Right cardiac atrium (tissue), 5 donors: ENCODE measurements at places on chromosomes 5 and 9. TPM values are rescaled to one million over a fixed set of nuclear protein-coding genes. Genes with fewer than 3 reads are reported as not detected.
A peak's percentile ranks its signal among the peaks of the same experiment; 100 is the strongest.

- no peak for DNase-seq
Observed at GRCh38 chr9:81032831-81033230, 656.5 kb downstream of the TLE1 start.

GRCh38 chr9:124292696-124293593 is 35.2 kb downstream of the NEK6 start:
- no peak for DNase-seq

- DNase-seq: no peak
Observed at GRCh38 chr5:163964671-163965070, 459.3 kb downstream of the MAT2B start.

GRCh38 chr5:135423846-135424168 is 23.3 kb downstream of the DCANP1 start:
- DNase-seq: no peak

DNA sequence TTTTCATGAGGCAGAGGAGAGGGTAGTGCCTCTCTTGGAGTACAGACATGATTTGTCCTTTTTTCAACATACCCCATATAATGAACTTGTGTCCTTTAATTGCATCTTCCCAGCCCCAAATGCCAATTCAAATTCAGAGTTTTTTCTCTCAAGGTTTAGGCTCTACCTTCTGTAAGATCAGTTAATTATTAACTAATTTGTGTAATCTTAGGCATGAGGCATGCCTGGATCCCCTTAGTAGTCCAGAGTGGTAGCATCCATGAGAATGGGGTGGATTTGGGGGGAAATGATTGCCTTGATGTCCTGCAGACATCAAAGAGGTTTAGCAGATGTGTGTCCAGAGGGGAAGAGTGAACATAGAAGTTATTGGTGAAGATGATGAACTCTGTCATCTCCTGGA is 533.3 kb downstream of the LRRC70 start:
- no peak for DNase-seq

GRCh38 chr9:137138722-137139467 is at the start of gene GRIN1:
GRIN1 (plus strand) TSS chr9:137139154; CDS start chr9:137139487, 333 bp downstream.
- peak; percentile 82 for DNase-seq

DNA sequence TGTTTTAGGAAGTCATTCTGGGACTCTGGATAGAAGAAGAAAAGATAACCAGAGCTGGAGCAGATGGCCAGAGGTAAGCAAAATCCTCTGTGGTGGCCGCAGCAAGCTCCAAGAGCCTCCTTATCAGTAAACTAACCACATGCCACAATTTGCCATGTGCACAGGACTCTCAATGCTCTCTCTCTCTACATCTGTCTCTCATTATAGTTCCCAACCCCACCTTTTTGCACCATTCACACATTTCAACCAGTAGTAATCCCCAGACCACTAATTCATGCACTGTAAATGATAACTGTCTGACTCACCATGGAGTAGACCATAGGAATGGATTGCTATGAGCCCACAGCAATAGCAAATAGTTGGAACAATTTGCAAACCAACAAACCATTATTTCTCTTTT is 526.1 kb downstream of the TLR4 start:
- no peak for DNase-seq

GRCh38 chr5:375921-376798 is 54.6 kb downstream of the AHRR start:
- DNase-seq: peak; percentile 37

- no peak for DNase-seq
Observed at GRCh38 chr5:168697034-168697720, 118.0 kb upstream of the PANK3 start.

GRCh38 chr5:15183520-15183919 is 311.9 kb upstream of the ANKH start:
- DNase-seq: no peak

DNA sequence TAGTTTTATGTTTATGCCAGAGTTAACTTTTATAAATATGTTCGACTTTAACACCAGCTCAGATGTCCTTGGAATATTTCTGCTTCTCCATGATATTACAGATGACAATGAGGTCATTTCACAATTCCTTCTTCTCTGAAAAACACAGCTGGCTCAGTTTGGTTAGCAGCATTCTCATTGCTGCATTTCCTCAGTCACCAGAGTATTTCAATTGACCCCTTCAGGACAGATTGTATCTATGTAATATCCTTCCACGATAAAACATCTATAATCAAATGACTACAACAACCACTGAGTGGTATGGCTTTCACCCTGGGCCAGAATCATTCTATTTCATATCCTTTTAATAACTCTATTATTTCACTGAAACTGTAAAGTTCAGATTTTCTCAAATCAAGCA is 148.7 kb downstream of the OXCT1 start:
- DNase-seq: no peak

DNA sequence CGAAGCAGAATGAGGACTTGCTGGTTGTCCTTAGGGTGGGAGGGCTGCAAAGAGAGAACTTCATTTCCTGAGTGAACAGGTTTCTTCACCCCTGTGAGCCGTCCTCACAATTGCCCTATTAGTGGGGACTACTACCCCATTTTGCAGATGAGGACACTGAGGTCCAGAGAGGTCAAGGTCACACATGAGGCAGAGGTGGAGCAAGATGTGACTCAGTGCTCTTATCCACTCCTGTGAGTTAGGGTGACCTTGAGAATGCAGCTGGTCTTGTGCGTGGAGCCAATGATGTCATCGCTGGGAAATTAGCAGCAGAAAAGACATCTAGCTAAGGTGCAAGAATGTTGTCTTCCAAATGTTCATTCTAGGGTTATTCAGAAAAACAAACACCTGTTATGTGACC is 26.9 kb downstream of the GPRIN1 start:
- no peak for DNase-seq

DNA sequence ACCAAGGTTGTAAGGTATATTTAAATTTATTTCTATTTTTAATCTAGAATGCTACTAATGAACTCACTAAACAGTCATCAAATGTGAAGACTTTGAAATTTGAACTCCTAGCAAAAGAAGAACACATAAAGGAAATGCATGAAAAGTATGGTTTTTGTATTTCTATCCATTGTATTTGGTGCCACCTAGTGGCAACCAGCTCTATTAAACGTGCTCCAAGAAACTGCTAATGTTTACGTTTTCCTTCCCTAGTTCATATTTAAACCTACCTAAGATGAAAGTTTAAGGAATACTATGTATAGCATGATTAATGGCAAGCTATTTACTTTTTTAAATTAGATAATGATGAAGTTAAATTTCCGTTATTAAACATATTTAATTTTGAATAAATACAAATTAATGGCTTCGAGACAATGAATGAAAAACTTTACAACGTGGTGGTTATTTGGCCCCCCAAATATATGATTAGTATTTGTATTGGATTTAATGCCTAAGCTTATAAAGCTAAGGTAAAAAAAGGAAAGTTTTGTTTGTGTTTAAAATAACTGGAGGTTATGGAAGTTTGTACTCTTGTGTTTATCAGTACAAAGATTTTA is 115.9 kb upstream of the SH3GL2 start:
- DNase-seq: no peak

GRCh38 chr5:137914758-137915157 is 25.5 kb downstream of the PKD2L2 start:
- no peak for DNase-seq

- no peak for DNase-seq
Observed at GRCh38 chr5:6711409-6712141, 1.7 kb upstream of the TENT4A start.

- no peak for DNase-seq
Observed at GRCh38 chr9:7691909-7692308, 107.7 kb downstream of the DMAC1 start.

- DNase-seq: no peak
Observed at GRCh38 chr5:86864051-86864450, 246.3 kb downstream of the COX7C start.

GRCh38 chr5:13477118-13477737 is 467.3 kb downstream of the DNAH5 start:
- DNase-seq: no peak

GRCh38 chr5:72597456-72597948 is 90.3 kb upstream of the ZNF366 start:
- DNase-seq: no peak

GRCh38 chr9:38195737-38196161 is 126.7 kb upstream of the SHB start:
- no peak for DNase-seq

- DNase-seq: no peak
Observed at GRCh38 chr5:145829708-145830361, 5.3 kb downstream of the PRELID2 start.

- DNase-seq: no peak
Observed at GRCh38 chr5:173845321-173845720, 42.8 kb upstream of the CPEB4 start.

- DNase-seq: no peak
Observed at GRCh38 chr5:77011498-77011897, 18.7 kb upstream of the AGGF1 start.

GRCh38 chr5:1737790-1738405 is 61.7 kb downstream of the MRPL36 start:
- DNase-seq: no peak

DNA sequence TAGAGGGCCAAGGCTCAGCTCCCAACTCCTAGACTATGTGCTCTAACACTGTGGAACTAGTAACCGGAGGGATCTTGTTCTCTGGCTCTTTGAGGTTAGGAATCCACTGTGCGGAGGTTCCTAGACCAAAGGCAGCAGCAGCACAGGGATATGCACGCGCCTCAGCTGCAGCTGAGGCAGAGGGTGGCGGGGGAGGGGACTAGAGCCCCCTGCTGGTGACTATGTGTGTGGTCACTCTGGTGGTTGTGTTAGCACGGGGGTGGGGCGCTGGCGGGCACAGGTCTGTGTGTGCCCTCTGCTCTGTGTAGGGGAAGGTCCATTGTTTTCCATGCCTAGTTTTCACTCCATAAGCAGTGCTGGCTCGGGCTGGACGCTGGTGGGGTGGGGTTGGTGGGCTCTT is 458.0 kb upstream of the IZUMO3 start:
- no peak for DNase-seq

DNA sequence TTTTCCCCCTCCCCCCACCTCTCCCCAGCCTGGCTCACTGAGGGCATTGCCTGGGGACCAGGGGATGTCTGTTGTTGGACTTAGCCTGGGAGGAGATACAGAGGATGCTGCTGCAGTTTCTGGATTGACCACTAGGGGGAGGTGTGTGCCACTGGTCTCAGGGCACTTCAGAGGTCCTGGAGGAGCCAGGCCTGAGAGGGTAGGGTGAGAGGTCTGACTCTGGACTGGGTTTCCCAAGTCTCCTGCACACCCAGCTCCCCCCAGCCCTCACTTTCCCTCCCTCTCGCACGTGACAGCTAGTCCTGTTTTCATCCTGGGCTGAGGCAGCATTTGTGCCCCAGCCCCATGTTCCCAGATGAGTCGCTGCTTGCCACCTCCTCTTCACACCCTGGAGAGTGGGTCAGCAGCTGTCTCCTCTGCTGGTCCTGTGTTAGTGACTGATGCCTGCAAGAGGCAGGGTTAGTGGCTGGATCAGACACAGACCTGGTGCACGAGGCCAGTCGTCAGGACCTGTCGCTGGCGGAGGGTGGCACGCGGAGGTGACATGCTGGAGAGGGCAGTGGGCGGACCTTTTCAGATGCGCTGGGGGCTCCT is 4.4 kb downstream of the IL3 start:
- DNase-seq: peak; percentile 66

- DNase-seq: no peak
Observed at GRCh38 chr5:122356855-122357254, 44.8 kb downstream of the SNCAIP start.

DNA sequence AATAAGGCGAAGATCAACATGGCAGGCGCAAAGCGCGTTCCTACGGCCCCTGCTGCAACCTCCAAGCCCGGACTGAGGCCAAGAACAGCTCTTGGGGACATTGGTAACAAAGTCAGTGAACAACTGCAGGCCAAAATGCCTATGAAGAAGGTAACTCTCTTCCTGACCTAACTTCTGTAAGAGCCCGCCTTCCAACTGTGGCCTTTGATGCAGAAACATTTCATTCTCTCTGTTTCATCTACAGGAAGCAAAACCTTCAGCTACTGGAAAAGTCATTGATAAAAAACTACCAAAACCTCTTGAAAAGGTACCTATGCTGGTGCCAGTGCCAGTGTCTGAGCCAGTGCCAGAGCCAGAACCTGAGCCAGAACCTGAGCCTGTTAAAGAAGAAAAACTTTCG is 979 bp downstream of the CCNB1 start:
- DNase-seq: no peak

DNA sequence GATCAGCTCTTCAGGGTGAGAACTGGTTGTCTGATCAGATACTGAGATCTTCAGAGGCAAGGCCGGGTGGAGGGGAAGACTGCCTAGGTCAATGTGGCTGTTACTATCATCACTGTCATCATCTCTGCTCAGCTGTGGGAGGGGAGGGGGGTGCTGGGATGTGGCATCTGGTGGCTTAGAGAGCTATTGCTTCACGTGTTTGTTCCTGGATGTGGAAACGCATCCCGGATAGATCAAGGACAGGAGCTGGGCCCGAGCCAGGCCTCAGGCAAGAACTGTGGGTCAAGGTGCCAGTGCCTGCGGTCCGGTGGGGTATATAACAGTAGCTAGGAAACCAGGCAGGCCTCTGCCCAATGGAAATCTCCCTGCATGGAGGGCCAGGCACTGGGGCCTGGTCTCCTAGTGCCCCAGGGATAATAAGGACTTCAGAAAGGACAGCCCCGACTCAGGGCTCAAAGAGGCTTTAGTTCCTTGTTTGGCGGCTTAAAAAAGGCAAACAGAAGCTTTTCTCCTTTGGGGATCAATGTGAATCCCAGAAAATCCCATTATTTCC is 30.3 kb upstream of the TIFAB start:
- no peak for DNase-seq

GRCh38 chr5:154365823-154366222 is 80.0 kb upstream of the SAP30L start:
- no peak for DNase-seq

GRCh38 chr5:168086104-168086610 is 205.3 kb upstream of the WWC1 start:
- no peak for DNase-seq

DNA sequence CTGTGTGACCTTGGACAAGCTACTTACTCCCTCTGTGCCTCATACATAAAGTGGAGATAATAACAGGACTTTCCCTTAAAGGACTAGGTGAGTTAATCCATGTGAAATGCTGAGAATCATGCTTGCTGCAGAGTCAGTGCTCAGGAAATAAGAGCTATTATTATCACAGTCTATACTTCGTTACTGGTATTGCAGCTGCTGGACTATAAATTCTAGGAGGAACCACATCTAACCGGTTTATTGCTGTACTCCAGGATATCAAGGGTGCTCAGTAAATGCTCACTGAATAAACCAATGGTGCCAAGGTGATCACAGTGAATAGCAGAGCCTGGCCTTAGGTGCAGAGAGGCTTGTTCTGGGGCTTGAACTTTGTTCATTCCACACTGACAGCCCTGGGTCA is 69.3 kb downstream of the HSPA4 start:
- DNase-seq: no peak

The DMGDH gene
- 5.1 TPM for total RNA-seq

The SELENOP gene
- total RNA-seq: 260 TPM

The C8G gene
- total RNA-seq: 1.8 TPM

The GAS1 gene
- total RNA-seq: 33.5 TPM

The ST8SIA4 gene
- 4.4 TPM for total RNA-seq

The SNX2 gene
- 42.3 TPM for total RNA-seq

The BARHL1 gene
- not detected for total RNA-seq

The PCA3 gene
- total RNA-seq: not detected

The MYOZ3 gene
- total RNA-seq: 4.0 TPM

The PAX5 gene
- not detected for total RNA-seq

The DND1 gene
- total RNA-seq: 0.23 TPM

The P4HA2 gene
- total RNA-seq: 58.9 TPM
